Spleen (tissue), 13 donors: ENCODE measurements at places on chromosomes 13 and 19. TPM values are rescaled to one million over a fixed set of nuclear protein-coding genes. Genes with fewer than 3 reads are reported as not detected.
A peak's percentile ranks its signal among the peaks of the same experiment; 100 is the strongest.

DNA sequence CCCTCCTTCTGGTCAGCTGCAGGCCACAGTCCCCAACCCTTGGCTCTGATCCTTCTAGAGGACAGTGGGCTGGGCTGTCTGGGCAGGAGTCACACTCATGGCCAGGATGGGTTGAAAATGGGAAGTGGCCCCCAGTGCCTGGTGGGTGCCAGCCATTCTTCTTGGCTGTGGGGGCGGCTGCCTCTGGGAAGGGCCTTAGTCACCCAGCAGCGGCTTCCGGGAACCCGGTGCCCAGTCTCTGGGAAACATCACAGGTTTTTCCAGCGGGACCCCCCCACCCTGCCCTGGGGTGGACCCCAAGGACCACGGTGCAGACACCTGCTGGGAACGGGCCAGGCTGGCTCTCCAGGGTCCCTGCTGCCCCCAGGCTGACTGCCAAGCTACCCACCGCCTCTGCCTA is 27.3 kb upstream of the SLC7A10 start:
- no peak for DNase-seq

DNA sequence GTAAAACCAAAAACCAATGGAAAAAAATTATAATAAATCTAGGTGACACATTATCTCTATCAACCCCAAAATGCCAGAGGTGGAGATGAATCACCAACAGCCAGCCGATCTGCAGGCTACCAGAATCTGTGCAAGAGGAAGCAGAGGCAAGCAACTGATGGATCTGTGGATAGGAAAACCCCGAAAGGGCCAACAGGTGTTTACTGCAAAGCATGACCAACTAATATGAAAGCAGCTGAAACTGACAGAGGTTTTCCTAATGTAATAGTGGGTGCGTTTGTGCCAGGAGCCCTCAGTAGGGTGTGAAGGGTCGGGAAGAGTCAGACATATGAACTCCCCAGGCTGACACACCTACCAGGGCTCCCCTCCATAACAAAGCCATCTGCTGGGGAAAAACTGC is 554.6 kb downstream of the RFC3 start:
- no peak for DNase-seq

DNA sequence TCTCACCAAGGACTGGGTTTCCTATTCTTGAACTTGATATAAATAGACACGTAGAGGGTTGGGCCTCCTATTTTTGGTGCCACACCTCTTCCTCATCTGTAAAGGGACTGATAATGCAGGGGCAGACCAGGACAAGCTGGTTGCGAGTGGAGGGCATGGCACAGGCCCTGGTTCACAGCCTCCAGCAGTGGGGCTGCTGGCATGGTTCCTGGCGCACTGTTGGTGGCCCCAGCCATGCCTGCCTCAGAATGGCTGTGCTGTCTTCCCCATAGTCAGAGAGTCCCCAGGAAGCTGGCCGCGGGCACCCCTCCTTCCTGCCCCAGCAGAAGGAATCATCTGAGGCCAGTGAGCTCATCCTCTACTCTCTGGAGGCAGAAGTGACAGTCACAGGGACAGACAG is 10.5 kb upstream of the OVOL3 start:
- DNase-seq: no peak

DNA sequence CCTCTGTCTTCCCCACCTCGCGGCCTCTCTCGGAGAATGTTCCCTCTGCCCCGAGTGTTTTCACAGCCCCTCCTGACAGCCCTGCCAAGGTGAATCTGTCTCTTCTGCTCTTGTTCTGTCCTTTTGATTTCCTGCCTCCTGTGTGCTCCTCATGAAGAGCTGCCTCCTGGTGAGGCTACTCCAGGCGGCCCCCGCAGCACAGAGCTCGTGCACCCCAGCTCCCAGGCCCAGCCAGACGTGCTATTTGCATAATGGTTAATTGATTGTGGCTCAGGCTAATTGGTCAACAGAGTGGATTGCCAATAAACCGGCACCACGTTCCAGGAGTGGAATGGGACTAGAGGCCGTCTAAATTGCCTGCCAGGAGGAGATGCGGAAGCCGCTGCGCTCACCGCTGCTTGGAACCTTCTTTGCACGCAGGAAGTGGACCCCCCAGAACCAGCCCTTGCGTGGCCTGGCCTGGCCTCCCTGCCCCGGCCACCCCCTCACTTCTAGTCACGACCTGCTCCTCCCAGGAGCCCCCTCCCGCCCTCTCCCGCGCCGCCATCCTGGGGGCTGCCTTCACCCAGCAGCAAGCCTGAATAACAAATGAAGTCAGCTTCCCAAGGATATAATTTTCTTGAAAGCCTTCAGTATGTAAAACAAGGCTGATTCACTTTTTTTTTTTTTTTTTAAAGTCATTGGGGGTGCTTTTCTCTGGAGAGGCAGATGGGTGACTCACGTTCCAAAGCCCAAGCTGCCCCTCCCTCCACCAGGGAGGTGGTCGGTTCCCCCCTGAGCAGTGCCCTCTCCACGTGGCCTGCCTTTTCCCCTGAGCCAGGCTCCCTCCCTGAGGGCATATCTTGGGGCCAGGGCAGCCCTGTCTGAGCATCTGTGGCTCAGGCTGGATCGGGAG is 144.0 kb downstream of the KDM4B start:
- DNase-seq: no peak

- DNase-seq: no peak
These were observed 72.8 kb downstream of the COL4A2 start for GRCh38 chr13:110379905-110380341.

- no peak for DNase-seq
These were observed 91.7 kb upstream of the ANKRD10 start for GRCh38 chr13:111006506-111007031.

DNA sequence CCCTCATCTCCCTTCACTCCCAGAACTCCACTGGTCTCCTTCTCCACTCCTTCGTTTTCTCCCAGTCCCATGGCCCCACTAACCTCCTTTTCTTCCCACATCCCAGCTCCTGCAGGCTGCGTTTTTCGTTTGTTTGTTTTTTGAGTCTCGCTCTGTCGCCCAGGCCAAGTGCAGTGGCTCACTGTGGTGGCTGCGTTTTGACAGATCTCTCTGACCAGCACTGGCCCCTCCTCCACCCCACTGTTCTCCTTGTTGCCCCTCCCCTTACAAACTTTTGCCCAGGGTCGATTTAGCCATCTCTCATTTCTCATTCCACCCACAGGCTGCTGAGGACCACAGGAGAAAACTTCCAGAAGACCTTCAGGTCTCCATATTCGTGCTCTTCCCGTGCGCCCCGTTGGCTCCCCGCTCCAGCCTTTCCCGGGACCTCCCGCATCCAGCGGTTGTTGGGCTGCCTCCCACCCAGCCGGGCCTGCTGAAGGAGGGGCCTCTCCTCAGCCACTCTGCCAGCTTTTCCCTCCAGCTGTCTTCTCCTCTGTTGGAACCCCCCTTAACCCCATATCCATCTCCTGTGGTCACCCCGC is 40.6 kb upstream of the GJB6 start:
- DNase-seq: no peak

- DNase-seq: no peak
These were observed 28.5 kb downstream of the MYCBP2 start for GRCh38 chr13:77298426-77298825.

DNA sequence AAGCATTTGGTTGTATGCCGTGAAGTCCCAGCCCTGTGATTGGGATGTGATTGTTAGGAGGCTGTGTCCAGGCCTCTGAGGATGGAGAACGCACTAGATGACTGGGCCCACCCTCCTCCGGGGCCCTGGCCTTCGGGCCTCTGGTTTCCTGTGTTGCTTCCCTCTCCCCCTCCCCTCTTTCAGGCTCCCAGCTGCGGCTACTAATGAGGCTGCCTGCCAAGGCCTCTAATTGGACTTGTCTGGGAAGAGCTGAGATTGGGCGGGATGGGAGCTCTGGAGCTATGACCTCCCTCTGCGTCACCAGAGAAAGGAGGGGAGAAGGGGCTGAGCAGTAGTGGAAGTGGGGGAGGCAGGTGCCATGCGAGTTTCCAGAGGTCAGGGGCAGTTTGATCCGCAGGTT is 9.9 kb downstream of the PTH2 start:
- DNase-seq: no peak

DNA sequence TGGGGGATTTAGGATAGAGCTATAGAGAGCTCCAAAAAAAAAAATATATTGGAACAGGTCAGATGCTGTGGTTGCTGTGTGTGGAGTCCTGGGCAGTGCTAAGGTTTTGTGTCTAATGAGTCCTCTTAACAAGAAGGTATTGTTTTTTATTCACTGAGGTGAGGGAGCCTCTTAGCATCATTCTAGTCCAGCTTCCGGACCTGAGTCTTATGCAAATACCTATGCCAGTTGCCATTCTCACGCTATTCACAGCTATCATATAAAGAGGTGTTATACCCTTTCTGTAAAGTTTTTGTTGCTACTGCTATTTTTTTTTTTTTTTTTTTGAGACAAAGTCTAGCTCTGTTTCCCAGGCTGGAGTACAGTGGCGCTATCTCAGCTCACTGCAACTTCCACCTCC is 1.4 kb downstream of the NLRP2 start:
- DNase-seq: no peak

GRCh38 chr19:5339950-5340636 is 519 bp downstream of the PTPRS start:
- DNase-seq: no peak

DNA sequence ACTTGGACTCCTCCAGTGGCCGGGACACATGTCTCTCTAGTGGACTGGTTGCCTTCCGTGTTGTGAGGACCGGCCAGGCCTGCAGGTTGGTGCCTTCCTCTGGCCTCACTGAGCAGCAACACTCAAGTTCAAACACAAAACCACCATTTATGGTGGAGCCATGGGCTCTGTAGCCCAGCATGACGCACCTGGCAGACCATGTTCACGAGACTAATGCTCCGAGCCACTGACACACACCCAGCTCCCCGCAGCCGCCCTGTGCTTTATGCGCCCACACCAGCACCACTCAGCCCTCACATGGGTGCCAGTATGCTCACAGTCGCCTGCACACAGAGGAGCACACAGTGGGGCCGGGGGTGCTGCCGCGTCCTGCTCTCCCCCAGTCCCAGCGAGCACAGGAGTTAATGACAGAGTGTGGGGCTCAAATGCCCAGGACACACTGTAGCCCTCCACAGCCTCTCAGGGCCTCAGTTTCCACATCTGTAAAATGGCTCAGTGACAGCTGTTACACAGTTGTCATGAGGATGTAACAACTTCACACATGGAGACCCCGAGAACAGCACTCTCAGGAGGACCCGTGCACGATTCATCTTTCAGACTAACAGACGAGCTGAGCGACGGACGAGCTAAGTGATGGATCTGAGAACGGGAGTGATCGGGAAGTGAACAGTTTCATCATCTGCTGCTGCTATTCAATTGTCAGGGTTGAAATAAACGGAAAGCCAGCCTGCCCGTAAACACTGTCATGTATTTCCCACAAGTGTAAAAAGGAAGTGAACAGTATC is 7.8 kb downstream of the GAS6 start:
- DNase-seq: no peak

GRCh38 chr13:49084961-49085360 is 109.2 kb downstream of the FNDC3A start:
- DNase-seq: no peak

- DNase-seq: peak; percentile 90
These were observed 6.2 kb downstream of the MYO1F start for GRCh38 chr19:8571006-8571411.

- DNase-seq: peak; percentile 40
These were observed 10.2 kb downstream of the RAB20 start for GRCh38 chr13:110551284-110551683.

DNA sequence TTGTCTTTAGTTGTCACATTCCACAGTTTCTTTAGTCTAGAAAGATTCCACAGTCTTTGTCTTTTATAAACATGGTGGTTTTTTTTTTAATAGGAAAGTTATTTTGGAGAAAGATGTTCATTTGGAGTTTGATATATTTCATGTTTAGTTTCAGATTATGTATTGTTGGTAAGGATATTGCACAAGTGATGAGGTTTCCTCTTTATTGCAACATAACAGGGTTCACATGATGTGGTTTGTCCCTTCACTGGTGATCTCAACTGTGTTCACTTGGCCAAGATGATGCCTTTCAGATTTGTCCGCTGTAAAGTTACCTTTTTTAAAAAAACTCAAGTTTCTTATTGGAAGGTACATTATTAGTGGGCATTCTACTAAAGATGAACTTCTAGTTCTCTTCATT is 3.2 kb downstream of the ZNF230 start:
- DNase-seq: no peak

GRCh38 chr13:44432650-44433049 is 59.0 kb downstream of the SERP2 start:
- DNase-seq: no peak

DNA sequence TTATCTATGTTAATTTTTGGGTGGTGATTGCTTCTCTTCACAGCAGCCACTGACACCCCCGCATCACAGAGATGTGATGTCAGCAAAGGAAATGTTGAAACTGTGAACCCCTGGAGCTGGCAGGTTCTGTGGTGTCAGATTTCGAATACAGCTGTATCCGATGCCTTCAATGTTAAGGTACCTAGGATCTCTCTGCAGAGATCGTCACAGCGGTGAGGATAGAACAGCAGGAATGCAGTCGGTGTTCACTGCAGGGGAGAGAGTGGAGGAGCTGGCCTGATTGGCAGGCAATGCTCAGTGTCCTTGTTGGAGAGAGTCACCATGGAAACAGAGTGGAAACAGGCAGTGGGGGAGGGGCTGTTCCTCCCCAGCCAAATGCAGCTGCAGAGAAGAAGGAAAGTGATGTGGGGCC is 79.5 kb upstream of the ZNF835 start:
- DNase-seq: no peak

DNA sequence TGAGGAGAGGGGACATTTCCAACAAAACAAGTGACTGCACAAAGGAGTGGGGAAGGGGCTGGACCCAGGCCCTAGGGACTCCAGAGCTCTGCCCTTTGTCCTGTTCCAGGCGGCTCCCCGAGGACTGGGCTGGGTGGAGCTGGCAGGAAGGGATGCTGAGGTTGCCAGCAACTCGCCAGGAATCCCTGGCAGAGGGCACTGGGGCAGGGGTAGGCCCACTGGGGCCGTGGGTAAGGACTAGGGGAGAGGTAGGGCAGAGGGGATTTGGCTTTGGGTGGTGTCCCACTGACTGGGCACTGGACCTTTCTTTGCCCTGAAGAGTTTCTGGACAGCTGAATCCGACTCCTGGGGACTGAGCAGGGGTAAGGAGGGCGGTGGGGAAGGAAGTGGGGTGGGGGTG is 7.9 kb downstream of the LIPE start:
- DNase-seq: peak; percentile 78

GRCh38 chr19:6803036-6803404 is 30.5 kb downstream of the VAV1 start:
- DNase-seq: peak; percentile 76

GRCh38 chr13:104327211-104327610 is 1261.0 kb upstream of the SLC10A2 start:
- no peak for DNase-seq

The FAM32A gene
- 45.8 TPM for total RNA-seq

The RFPL4AL1 gene
- not detected for total RNA-seq

The KLK11 gene
- not detected for total RNA-seq

The ZNF416 gene
- total RNA-seq: 6.1 TPM

The ZNF582 gene
- total RNA-seq: 8.1 TPM

The BEST2 gene
- not detected for total RNA-seq

The SRRM5 gene
- total RNA-seq: 0.94 TPM

The BRSK1 gene
- total RNA-seq: 0.79 TPM

The F2RL3 gene
- total RNA-seq: 1.5 TPM

The ZNRF4 gene
- total RNA-seq: not detected

The LIM2 gene
- not detected for total RNA-seq

The CEACAM16 gene
- total RNA-seq: not detected

The GRK1 gene
- not detected for total RNA-seq

The FFAR1 gene
- 0.30 TPM for total RNA-seq

The CD209 gene
- total RNA-seq: 2.2 TPM

The EHD2 gene
- total RNA-seq: 87.7 TPM

The SELENOV gene
- not detected for total RNA-seq
